ENCODE measurements at places on chromosomes 12 and 14.
A peak's percentile ranks its signal among the peaks of the same experiment; 100 is the strongest.

GRCh38 chr14:102008891-102009290 lies 44.5 kb downstream of the DYNC1H1 start:
- no peak for DNase-seq

GRCh38 chr14:55733599-55733998 lies 153.6 kb downstream of the KTN1 start:
- DNase-seq, result no peak

DNA sequence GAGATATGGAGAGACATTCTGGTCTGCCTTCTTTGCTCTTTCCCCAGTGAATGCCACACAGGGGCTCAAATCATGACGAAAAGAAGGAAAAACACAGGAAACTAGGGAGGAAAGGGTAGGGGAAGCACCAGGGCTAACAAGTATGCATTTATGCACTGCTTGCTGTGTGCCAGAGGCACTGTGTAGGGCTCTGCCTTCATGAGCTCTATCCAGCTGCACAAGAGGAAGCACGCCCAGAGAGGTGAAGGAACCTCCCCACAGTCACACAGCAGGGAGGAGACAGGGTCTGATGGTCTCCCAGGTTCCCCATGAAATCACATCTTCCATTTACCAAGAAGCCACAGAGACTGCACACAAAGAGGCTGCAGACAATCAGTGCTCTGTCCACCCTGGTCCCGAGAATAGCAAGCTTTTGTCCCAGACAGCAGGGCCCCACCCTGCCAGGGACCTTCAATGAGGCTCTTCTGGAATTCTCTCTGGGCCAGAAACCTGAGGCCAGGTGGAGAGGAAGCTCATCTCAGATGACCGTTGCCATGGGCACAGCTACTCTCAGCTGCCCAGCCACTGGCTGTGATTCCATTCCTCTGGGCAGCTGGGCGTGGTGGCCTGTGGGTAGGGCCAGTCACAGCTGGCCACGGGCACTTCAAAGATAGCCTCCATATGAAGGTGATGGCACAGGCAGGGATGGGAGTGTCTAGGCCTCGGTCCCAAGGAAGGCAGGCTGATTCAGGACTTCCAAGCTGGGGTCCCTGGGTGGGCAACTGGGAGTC lies 7.3 kb upstream of the TRPV4 start:
- no peak for DNase-seq

GRCh38 chr12:50257236-50258166 lies 25.8 kb downstream of the LIMA1 start:
- no peak for DNase-seq

DNA sequence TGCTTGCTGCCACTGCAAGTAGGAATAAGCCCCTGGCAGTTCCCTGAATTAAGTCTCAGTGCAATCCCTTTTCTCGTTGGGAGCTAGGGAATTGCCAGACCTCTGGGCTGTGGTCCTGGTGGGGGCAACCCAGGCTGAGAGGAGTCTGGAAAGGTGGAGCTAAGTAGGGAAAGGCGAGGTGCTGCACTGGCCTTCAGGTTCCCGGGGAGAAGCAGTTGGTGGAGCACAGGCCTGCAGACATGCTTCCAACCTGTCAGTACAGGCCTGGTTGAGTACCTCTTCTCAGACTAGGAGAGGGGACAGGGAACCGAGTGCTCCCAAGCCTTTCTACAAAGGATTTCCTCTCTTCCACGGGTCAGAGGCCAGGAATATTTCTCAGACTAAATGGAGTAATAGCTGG lies 1.5 kb downstream of the NRIP2 start:
- no peak for DNase-seq

- no peak for DNase-seq
These were observed 38.0 kb upstream of the BDKRB2 start for GRCh38 chr14:96166461-96167223.

DNA sequence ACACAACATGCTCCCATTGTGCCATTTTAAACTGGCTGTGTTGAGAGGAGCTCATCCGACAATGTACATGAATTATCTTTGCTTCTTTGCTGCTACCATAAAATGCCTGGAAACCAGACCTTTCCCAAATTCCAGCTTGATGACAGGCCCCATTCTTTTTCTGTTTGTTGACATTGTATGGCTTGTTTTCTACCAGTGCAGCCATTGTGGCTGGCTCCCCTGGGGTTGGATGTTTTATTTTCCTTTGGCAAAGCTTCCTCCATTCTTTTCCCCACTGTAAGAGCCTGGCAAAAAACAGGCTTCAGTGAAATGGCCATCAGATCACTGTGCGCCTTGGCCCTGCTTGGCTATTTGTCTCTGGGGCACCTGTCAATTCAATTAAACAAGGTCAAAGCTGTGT lies 532.5 kb downstream of the VRK1 start:
- DNase-seq, result no peak

- no peak for DNase-seq
These were observed 160.7 kb upstream of the ARID2 start for GRCh38 chr12:45568808-45569207.

- no peak for DNase-seq
These were observed 208.7 kb upstream of the FOXN3 start for GRCh38 chr14:89625731-89626232.

GRCh38 chr14:59101476-59101875 lies 87.0 kb upstream of the DAAM1 start:
- no peak for DNase-seq

DNA sequence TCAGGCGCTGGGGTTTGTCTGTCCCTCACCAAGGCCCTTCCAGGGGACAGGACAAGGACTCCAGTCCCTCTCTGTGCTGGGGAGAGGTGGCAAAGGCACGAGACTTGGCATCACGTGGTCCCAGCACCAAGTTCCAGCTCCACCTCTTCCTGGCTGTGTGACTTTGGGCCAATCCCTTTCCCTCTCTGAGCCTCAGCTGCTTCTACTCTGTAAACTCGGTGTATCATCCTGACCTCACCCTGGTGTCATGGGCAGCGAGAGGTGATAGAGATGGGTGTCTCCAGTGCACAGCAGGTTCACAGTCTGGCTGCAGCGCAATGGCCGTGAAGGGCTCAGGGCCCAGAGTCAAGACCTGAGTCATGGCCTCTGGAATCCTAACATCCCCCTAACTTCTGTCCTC lies 54.0 kb downstream of the MVK start:
- DNase-seq, result no peak

DNA sequence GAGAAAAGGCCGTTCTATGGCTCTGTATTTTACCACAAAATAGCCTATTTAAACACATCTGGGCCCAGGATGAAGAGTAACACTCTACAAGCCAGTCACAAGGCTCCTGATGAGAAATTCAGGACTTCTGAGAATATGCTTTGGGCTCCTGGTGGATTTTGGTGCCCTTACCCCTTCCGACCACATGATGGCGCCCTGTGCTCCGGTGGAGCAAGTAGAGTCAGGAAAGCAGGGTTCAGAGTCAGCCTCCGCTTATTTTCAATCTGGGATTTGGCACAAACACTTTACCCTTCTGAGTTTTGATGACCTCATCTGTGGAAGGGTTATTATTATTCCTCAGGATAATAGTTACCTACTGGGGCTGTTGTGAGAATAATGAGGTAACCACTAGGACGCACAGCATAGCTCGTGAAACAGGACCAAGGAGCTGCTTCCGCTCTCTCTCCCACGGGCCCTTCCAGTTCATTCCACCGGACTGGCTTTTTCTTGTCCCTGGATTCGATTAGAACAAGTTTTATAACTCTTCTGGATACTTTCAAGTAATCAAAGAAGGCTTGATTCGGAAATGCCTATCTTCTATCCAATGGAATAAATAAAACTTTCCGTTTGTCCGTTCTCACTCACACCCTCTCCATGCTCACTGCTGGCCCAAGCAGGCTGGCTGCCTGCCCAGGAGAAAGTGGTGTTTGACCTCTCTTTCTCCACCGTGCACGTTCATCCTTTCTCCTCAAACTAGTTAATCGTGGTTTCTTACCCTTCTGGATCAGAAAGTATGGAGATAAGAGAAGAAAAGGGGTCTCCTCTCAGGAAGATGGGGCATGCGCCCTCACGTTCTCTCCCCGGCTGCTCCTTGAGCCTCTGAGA lies 104.6 kb downstream of the GALC start:
- DNase-seq, result no peak

DNA sequence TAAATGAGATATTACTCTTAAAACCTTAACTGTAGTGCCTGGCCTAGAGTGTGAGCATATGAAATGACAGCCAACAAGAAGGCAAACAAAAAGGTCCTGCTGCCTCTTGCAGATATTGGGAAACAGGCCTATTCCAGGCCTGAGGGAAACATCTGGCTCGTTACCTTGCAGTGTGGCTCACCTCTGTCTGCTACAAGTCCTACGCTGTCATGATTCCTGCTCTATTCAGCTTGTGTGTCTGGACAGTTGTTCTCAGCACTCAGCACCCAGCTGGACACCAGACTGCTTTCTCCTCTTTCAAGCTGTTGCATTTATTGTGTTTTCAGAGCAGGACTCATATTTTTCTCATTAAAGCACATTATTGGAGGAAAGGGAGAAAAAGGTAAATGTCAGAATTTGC lies 113.5 kb downstream of the TMTC2 start:
- DNase-seq, result no peak

- no peak for DNase-seq
These were observed 1.3 kb downstream of the RNASE6 start for GRCh38 chr14:20782280-20782890.

DNA sequence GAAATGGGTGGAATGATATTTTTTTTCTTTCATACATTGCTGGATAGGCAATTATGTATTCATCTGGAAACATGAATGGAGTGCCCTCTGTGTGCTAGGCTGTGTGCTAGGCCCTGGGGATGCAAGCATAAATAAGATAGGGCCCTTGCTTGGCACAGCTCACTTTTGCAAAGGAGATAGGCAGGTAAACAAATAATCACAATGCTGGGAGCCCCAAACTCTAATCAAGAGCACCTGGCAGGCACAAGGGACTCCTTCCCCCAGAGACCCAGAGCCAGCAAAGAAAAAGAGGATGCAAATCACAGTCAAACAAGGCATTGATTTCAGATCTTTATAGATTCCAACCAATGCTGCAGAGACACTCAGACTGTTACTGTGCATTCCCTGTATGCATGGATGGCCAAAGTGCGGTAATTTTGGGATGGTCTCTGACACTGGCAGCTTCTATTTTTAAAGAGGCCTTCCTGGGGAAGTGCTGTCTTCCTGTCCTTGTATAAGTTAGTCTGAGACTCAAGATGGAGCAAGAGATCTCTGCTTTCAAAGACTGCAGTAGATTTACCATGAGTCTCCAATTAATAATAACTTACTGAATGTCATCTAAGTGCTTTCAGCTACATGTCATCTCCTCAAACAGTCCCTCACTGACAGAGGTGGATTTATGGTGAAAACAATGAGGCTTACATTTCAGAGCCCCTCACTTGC lies 45.1 kb upstream of the CPM start:
- no peak for DNase-seq

- DNase-seq, result no peak
These were observed 237.0 kb downstream of the KIF21A start for GRCh38 chr12:39205969-39206368.

GRCh38 chr14:100440207-100440631 lies 117.1 kb downstream of the SLC25A47 start:
- peak; percentile 95 for DNase-seq

DNA sequence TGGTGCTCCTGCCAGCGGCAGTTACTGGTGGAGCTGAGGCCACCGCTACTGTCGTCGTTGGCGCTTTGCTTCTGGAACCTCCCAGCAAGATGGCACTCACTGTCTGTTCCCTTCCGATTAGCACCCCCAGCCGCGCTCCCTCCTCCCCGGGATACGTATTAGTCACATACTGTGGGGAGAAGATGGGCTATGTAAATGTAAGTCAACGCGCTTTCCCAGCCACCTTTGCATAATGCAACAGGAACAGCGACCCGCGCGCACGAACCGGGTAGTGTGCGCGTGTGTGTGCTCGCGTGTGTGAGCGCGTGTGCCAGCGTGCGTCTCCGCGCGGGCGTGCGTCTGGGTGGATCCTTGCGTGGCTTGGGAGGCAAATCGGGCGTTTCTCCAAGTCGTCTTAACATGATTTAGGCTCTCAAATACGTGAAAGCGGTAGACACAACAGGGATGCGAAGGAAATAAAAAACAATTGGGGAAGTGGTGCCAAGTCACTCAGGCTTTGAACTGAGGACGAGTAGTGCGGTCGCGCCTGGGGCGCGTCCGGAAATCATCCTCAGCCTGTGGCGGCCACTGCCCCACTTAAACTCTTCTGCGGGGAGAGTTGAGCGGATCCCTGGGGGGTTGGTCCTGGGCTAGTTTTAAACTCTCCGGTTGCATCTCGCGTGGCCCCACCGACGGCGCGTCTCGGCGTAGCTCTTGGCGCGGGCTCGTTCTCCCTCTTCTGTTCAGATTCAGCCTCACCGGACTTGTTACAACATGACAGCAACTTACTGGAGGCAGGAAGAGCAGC lies 1.8 kb downstream of the FLRT2 start:
- peak; percentile 66 for DNase-seq

DNA sequence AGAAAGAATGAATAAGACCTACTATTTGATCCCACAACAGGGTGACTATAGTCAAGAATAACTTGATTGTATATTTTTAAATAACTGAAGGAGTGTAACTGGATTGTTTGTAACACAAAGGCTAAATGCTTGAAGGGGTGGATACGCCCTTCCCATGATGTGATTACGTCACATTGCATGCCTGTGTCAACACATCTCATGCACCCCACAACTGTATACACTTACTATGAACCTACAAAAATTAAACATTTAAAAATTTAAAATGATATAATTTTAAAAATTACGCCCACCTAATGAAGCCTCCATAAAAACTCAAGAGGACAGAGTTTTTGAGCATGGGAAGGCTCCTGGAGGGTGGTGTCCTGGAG lies 94.5 kb downstream of the SCARB1 start:
- no peak for DNase-seq

- no peak for DNase-seq
These were observed 88.3 kb downstream of the STON2 start for GRCh38 chr14:81311778-81312177.

GRCh38 chr12:57832966-57833365 lies 13.6 kb downstream of the CTDSP2 start:
- DNase-seq, result no peak

DNA sequence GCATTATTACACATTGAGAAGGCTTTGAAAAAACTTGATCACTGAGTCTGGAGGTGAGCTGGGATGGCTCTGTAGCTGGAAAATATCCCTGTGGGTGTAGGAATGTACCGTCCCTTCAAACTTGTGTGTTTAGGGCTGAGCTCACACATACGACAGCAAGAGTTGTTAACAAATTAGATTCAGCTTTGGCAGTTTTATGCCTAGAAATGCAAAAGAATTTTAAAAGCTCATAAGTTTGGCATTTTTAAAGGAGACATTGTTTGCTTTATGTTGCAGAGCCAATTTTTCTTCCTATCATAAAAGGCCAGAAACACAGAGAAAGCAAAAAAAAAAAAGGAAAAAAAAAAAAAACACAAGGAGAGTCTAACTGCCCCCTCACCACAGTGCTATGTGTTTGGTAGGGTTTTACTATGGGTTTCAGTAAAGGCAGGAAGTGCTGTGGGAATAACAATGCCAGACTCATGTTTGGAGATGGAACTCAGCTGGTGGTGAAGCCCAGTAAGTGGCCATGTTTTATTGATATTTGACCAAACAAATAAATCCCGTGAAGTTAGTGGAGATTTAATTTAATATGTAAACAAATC lies 78.4 kb downstream of the DAD1 start:
- no peak for DNase-seq

DNA sequence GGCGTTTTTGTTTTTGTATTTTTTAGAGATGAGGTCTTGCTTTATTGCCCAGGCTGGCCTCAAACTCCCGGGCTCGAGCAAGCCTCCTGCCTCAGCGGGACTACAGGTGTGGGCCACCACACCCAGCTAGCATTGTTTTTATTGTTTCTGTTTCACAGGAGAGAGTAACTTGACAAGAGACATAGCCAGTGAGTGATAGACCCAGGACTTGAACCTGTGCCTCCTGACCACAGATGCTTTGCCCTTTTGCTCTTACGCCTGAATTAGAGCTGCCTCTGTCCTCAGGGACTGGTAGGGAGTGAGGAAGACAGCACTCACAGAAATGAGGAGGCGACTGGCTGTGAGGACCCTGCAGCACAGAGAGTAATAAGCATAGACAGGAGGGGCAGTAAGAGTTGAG lies 2.3 kb downstream of the EVL start:
- no peak for DNase-seq

All from posterior cingulate gyrus (tissue), 11 donors.